Stimulated activated CD8-positive, alpha-beta memory T cell treated with anti-CD3 and anti-CD28 coated beads, Interleukin-4, amount 100 ng/mL, for 24 hours (primary cell): ENCODE measurements at places on chromosomes 7 and 10.

- no peak for DNase-seq
Measured at GRCh38 chr7:78149787-78150186, 351.2 kb downstream of the PHTF2 start.

DNA sequence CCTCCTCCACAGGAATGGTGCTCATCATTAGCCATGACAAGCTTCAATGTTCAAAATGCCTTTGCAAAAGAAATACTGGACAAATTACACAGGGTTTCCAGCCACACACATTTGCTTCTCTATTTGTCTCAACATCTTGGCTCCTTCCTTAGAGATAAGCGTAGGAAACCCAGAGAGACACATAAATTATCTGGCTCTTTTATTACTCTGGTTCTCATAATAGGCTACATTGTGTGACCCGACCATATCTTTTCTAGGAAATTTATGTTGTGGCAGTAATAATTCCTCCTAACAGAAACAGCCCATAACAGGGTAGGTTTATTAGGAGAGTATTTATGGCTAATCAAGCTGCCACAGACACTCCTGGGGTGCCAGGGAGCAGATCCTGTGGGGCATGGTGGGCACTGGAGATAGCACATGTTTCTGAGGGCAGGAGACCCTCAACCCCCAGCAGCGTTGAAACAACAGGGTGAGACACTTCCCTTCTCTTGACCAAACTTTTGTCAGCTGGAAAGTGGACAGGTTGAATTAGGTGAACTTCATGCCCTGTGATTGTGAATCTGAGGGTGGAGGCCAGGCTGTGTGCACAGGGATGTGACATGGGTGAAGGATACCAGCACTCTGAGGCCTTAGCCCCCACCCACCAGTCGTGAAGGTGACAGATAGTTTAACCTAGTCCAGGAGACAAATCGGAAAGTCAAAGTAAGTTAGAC lies 295.9 kb upstream of the ZNF32 start:
- DNase-seq = no peak

GRCh38 chr10:7908541-7909210 lies 90.4 kb downstream of the TAF3 start:
- DNase-seq = no peak

GRCh38 chr10:27506280-27506679 lies 2.2 kb downstream of the RAB18 start:
- DNase-seq = no peak

- no peak for DNase-seq
Measured at GRCh38 chr7:139046143-139046542, 10.3 kb upstream of the ZC3HAV1L start.

GRCh38 chr10:101974091-101974971 lies 81.6 kb downstream of the ARMH3 start:
- no peak for DNase-seq

DNA sequence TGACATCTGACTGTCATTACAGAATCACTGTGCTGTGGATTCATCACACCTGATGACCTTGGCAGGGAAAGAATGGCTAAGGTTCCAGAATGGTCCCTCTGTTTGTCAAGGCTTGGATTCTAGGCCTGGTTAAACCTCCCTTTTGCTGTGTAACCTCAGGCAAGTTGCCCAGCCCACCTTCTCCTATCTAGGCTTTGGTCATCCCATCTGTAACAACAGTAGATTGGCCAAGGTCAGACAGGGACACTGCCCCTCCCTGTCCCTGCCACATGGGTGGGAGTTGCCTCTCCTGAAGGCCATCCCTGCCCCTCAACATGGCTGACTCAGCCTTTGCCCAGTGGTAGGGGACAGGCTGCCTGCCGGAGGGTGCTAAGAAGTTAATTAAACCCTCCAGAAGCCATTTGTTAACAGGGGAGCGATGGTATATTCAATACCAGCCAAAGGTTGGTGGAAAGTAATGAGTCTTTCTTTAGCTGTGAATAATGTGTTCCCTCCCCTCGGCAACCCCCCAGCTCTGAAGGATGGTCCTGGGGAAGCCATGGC lies 149.8 kb upstream of the PCBD1 start:
- DNase-seq = no peak
